NB4 (cell line): ENCODE measurements at places on chromosomes 2 and 18.

DNA sequence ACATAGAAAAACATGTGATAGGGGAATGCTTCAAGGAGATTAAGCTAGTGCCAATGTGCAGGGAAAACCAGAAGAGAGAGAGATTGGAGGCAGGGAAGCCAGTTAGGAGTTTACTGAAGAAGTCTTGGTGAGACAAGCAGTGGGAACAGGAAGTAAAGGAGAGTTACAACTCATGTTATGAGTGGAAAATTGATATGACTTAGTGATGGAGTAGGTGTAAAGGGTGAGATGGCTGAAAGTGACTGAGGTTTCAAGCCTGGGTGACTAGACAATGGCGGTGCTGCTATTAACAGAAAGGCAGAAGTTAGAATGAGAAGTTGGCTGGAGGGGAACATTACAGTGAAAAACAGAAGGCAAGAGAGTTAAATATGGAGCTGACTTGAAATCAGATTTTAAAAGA is 16.5 kb downstream of the DOK1 start:
- DNase-seq: no peak

DNA sequence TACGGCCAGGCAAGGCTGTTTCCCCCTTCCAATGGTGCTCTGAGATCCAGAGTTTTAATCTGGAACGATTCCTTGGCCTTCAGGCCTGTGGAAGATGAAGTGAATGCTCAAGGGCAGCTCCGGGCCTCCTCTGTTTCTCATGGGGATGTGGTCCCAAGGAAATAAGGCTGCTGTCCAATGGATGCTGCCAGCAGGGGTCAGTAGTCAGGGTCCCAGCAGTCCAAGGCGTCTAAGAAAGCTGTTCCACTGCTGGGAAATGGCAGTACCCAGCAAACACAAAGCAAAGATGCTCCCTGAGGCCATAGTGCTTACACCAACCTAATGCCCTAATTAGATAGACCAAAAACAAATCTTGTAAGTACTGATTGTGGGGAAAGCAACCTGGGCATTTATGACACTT is 12.5 kb downstream of the NMS start:
- DNase-seq: peak; percentile 40

- peak; percentile 52 for DNase-seq
Measured at GRCh38 chr2:68734176-68734575, 435 bp upstream of the ARHGAP25 start.

DNA sequence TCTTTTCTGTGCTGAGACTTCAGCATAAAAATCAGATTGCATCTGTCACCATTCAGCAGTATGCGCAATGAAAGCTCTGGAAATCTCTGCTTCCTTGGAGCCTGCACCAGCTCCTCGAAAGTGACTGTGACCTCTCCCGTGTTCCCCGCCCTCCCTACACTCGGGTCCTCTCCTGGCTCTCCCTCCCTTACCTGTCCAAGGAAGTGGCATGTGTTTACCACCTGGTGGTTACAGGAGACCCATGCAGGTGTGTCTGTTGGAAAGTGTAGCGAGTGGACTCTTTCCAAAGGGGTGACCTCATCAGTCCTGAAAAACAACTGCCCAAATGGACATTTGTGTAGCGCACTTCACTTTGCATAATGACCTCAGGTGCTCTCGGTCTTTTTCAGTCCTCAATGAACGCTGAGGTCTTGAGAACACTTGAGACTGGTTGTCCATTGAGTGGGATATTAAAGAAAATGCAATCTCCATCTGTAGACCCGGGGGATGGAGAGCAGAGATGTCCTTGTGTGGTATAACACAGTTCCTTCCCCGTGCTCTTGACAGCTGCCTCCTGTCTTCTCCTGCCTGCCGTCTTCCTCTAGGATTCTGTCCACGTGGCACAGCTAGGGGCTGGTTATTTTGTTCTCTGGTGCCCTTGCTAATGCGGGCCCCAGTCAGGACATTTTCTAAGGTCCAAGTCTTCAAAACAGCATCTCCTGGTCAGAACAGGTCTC is 133.2 kb downstream of the ACKR3 start:
- DNase-seq: no peak
